ENCODE measurements at places on chromosomes 7 and 10.

GRCh38 chr10:43754569-43755260, 106.0 kb upstream of the ZNF32 start:
- no peak for DNase-seq

DNA sequence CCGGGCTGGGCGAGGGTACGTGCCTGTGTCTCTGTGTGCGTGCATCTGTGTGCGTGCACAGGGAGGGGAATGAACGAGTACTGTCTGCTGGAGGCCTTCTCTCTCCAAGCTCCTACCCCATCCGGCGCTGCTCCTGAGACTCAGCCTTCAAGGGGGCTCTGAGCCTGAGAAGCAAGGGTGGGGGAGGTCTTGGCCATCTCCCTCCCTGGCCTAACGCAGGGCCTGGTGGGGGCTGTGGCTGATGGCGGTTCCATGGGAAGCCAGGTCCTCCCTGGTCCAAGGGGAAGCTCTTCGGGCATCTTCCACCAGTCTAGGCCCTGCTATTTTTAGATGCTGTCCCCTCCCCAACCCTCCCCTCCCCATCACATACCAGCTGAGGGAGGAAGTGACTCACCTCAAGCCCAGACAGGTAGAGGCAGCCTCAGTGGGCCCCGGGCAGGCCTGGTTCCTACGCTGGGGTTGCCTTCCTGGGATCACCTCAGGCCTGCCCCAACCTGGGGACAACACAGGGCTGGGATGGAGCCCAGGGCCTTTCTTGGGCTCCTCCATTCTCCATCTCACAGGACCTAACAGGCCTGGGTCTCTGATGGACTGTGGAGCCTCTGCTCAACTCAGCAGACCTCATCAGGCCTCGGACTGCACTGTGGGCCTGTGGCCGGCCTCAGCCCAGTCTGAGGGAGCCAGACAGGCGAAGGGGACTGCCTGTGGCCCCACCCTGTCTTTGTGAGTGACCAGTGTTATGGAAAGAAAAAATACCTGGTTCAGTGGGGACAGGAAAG, 32.2 kb downstream of the DNAJB12 start:
- no peak for DNase-seq

DNA sequence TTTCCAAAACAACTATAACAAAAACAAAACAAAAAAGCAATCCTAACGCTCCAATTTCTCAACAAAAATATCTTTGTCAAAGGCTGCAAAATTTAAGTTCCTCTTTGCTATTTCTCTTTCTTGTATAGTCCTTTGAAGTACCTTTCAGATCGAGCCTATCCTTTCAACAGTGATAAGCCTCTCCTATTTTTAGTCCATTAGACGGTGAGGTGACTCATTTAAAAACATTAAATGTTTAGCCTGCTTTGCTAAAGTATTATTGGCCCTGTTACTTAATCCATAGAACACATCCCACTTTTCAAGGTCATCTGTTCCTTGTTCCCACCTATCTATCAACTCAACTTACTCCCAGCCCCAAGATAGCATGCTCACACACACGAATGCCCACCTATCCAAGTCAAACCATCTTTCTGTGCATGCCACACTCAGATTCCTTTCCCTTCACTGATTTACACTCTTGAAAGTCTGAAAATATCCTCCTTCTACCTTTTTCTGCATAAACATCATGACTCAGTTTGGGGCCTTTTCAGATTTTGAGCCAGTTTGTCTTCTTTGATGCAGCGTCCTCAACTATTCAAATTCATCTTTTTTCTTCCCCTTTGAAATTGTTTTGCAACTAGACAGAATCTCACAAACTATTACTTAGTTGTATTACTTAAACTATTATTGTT, 224.9 kb upstream of the TMEM229A start:
- DNase-seq: no peak

DNA sequence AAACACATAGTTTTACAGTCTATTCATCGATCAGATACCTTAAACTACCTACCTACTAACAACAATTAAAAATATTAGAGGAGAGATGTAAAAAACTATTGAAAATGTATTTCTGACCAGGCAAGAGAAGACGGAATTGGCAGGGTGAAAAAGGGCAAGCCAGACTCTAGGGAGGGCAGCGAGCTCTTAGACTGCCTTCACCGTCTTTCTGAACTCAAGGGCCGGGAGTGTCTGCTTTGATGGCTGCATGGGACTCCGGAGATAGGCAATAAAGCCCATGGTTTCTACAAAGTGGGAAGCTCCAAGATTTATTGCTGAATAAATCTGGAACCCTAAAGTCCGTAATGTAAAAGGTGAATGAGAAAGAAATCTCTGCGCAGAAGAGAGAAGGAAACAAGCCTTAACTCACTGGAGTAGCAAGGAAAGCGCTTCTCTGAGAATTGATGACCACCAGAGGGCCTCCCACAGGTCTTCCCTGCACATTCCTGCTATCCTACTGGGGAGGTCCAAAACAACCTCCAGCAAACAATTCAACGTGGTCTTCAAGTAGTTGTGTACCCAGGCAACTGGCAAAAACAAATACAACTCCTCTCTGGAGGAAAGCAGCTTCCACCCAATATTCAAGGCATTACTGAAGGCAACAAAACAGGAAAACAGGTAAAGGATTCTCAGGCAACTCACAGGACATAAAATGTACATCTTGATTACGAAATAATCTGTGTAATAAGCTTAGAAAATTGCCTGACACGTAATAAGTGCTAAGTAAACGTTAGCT, 181.3 kb downstream of the SDK1 start:
- peak; percentile 23 for DNase-seq

DNA sequence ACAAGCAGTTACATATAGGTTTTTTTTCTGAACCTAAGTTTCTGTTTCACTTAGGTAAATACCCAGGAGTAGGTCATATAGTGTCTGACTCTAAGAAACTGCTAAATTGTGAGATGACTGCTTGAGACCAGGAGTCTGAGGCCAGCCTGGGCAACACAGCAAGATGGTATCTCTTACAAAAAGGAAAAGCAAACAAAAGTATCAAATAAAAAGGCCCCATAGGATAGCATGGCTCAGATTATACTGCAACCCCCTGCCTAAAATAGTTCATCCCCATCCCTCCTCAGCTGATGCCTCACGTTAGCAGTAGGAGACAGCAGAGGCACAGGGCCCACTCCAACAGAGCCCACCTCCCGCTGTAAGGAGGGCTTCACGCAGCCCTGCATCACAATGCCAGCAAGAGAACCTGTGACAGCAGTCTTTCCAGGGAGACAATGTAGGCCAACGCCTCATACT, 90.3 kb downstream of the SRPK2 start:
- no peak for DNase-seq

GRCh38 chr10:112389271-112389822, 15.4 kb downstream of the ACSL5 start:
- DNase-seq: no peak

GRCh38 chr7:74544706-74545469, 91.2 kb downstream of the GTF2IRD1 start:
- no peak for DNase-seq

- no peak for DNase-seq
These were observed 82.7 kb downstream of the RPS24 start for GRCh38 chr10:78116361-78116760.

- DNase-seq: no peak
These were observed 6.6 kb downstream of the EZH2 start for GRCh38 chr7:148877517-148877916.

DNA sequence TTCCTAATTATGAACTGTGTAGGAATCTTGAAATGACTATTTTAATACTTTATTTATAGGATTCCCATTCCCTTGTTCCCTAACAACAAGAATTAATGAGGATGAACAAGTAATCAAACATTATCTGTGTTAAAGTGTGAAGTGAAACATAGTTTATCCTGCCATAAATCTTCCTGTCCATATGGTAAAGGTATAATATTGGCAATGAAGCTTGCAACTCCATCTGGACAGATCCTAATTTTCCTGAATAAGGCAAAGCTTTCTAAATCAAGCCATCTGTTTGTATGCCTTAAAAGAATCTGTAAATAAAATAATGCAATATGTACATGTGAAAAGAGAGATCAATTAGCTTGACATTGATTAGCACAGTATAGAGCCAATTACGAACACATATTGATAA, 529.0 kb downstream of the ANKRD7 start:
- DNase-seq: no peak

GRCh38 chr10:127463548-127463947, 85.6 kb upstream of the NPS start:
- no peak for DNase-seq
